HCT116 (cell line): ENCODE measurements at places on chromosomes 16 and 17. TPM values are rescaled to one million over a fixed set of nuclear protein-coding genes. Genes with fewer than 3 reads are reported as not detected.

Gene CHD3
- total RNA-seq: 54.8 TPM

Gene OTOP2
- not detected for total RNA-seq

Gene CTRB2
- 10.0 TPM for total RNA-seq

Gene FOXN1
- not detected for total RNA-seq

Gene IGSF6
- not detected for total RNA-seq

Gene DLX4
- 14.0 TPM for total RNA-seq

Gene ACSM2A
- total RNA-seq: not detected

Gene CCR7
- 0.69 TPM for total RNA-seq

Gene KRTAP9-2
- total RNA-seq: not detected

Gene VTN
- 1.5 TPM for total RNA-seq

Gene CIAO2B
- 113 TPM for total RNA-seq

Gene ALOX12B
- 3.8 TPM for total RNA-seq

Gene SYT17
- total RNA-seq: 10.3 TPM

Gene KIF18B
- total RNA-seq: 76.4 TPM

Gene MYCBPAP
- total RNA-seq: not detected

Gene CBLN1
- not detected for total RNA-seq

Gene RASL10B
- 0.15 TPM for total RNA-seq
